ENCODE measurements at places on chromosomes 11 and 22. TPM values are rescaled to one million over a fixed set of nuclear protein-coding genes. Genes with fewer than 3 reads are reported as not detected.

Gene CRY2
- 34.3 TPM for total RNA-seq

Gene ANKK1
- 2.1 TPM for total RNA-seq

Gene ZNF408
- total RNA-seq: 15.3 TPM

Gene MMP7
- 0.20 TPM for total RNA-seq

Gene SLC6A5
- not detected for total RNA-seq

Gene DNAJB7
- not detected for total RNA-seq

Gene SCGB2A2
- total RNA-seq: not detected

Gene GSTT2
- total RNA-seq: 0.29 TPM

Gene MAPK8IP2
- 2.8 TPM for total RNA-seq

Gene OR2AG1
- not detected for total RNA-seq

Gene MPEG1
- total RNA-seq: not detected

Gene LMNTD2
- total RNA-seq: 16.5 TPM

Gene XKR3
- not detected for total RNA-seq

Gene HPS5
- total RNA-seq: 21.5 TPM

Gene RASSF10
- 0.29 TPM for total RNA-seq

Gene SLC16A8
- 0.14 TPM for total RNA-seq

Gene UBQLN3
- 0.71 TPM for total RNA-seq

Gene VSTM5
- total RNA-seq: not detected

Gene KDELR3
- total RNA-seq: 14.5 TPM

Gene KCNQ1
- 8.4 TPM for total RNA-seq

Gene CBLIF
- not detected for total RNA-seq

Gene APOA4
- not detected for total RNA-seq

Gene PGGHG
- total RNA-seq: 109 TPM

Gene TBX10
- not detected for total RNA-seq

Gene SEPTIN3
- total RNA-seq: 9.0 TPM

Gene THY1
- total RNA-seq: 121 TPM

Gene TMEM151A
- 1.6 TPM for total RNA-seq

Gene C22orf31
- not detected for total RNA-seq

Gene MGAT3
- total RNA-seq: 45.3 TPM

Gene EMSY
- 47.5 TPM for total RNA-seq

Gene OR9Q2
- not detected for total RNA-seq

Gene HDHD5
- total RNA-seq: 42.3 TPM

Gene KCNQ1OT1
- total RNA-seq: 30.5 TPM

Gene SCGB1C1
- total RNA-seq: not detected

Gene TSGA10IP
- not detected for total RNA-seq

Gene CARS1
- total RNA-seq: 32.7 TPM

Gene SWAP70
- total RNA-seq: 24.0 TPM

Gene IGLL1
- not detected for total RNA-seq

Gene ACCSL
- not detected for total RNA-seq

Gene TMPRSS5
- total RNA-seq: 2.3 TPM

Gene SCGB1D2
- total RNA-seq: not detected

Gene NOX4
- total RNA-seq: 17.9 TPM

Gene CHRDL2
- 0.65 TPM for total RNA-seq

Gene SAA4
- total RNA-seq: not detected

Gene MAJIN
- not detected for total RNA-seq

Gene MLC1
- total RNA-seq: 1.8 TPM

Gene DDTL
- not detected for total RNA-seq

Gene GRK3
- 15.0 TPM for total RNA-seq

Gene GRM5
- total RNA-seq: 0.35 TPM

Gene MUC6
- not detected for total RNA-seq

Data from mesothelial cell of epicardium (in vitro differentiated cells).